Bronchial epithelial cell (primary cell): ENCODE measurements at places on chromosomes 1 and 21.

DNA sequence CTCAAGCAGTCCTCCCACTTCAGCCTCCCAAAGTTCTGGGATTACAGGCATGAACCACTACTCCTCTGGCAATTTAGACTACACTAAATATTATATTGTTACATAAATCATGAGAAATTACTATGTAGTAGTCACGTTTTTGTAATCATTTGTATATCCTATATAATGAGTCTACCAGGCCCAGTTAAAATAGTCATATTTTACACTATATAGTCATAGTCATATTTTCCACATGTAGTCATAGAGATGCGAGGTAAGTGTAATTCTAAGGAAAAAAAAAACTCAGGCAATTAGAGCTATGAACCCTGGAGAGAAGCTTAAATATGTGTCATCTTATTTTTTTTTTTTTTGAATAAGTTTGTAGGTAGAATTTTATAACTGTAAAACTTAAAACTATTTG is 90.0 kb downstream of the FNBP1L start:
- DNase-seq: no peak

DNA sequence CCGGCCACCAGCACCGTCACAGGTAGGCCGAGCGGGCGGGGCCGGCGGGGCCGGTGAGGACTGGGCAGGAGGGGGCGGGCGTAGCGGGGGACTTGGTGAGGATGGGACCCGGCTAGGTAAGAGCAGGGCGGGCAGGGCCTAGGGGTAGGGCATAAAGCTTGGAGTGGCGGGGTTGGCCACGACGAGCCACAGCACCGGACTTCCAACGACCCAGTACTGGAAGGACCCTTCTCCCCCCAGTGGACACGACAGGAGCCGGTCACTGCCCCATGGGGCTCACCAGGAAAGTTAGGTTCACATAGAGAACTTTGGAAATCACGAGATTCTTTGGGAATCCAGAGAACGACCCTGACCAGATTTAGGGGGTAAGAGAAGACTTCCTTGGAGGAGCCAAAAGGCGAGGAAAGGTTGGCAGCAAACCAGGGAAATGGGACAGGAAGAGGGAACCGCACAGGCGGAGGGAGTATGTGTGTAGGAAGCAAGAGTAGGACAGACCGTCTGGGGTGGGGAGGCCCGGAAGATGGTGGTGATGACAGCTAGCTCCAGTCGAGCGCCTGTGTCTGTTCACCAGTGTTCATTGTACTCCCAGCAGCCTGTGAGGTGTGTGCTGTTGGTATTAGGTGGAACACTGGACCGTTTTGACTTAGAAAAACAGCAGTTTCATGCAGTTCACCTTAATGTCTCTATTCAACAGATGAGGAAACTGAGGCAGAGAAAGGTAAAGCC is 20.4 kb downstream of the ZNF362 start:
- DNase-seq: no peak

GRCh38 chr1:16043521-16043920 is at the start of gene CLCNKB:
TSS of gene CLCNKB (plus strand) at chr1:16043782. CDS start at chr1:16044493, 711 bp downstream.
- no peak for DNase-seq

DNA sequence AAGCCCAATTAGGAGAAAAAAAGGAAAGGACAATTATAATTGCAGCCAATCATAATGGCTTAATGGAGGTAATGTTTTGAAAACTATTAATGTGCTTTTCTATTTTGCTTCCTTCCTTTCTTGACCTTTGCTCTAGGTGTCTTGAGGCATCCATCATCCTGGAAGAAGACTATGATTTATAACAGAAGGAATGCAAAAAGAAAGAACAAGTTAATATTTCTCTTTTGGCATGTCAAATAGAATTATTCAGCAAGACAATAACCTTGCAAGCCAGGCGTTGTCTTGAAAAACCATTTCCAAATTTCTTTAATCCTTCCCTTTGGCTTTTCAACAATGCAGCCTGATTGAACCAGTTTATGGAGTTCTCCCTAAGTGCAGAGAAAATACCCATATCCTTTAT is 107.7 kb upstream of the USP24 start:
- DNase-seq: no peak

GRCh38 chr1:245561665-245562234 is 407.0 kb downstream of the KIF26B start:
- DNase-seq: no peak

DNA sequence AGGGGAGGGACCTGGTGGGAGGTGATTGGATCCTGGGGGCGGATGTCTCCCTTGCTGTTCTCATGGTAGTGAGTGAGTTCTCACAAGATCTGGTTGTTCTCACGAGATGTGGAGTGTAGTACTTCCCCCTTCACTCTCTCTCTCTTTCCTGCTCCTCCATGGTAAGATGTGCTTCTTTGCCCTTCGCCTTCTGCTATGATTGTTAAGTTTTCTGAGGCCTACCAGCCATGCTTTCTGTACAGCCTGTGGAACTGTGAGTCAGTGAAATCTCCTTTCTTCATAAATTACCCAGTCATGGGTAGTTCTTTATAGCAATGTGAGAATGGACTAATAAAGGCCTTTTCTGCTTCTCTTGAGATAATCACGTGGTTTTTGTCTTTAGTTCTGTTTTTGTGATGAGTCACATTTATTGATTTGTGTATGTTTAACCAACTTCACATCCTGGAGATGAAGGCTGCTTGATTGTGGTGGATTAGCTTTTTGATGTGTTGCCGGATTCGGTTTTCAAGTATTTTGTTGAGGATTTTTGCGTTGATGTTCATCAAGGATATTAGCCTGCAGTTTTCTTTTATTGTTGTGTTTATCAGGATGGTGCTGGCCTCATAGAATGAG is 45.5 kb downstream of the RABGAP1L start:
- no peak for DNase-seq

DNA sequence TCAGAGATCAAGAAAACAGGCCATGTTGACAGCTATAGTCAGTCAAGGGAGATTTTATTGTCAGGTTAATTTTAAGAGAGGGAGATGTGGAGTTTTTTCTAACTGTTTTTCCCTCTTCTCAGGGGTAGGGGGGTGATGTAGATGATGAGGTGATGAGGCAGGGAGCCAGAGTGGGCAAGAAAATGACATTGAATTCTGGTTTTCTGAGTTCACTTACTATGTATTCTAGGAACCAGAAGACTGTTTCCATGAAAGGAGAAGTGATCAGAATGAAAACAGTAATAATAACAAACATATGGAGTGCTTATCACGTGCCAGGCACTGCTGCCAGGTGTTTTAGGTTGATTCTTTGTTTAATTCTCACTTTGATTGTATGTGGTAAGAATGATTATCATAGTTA is 40.2 kb downstream of the CASQ2 start:
- DNase-seq: no peak

GRCh38 chr1:218273762-218274479 is 11.2 kb upstream of the RRP15 start:
- DNase-seq: no peak

GRCh38 chr1:37724575-37724974 is 32.3 kb downstream of the CDCA8 start:
- DNase-seq: no peak

DNA sequence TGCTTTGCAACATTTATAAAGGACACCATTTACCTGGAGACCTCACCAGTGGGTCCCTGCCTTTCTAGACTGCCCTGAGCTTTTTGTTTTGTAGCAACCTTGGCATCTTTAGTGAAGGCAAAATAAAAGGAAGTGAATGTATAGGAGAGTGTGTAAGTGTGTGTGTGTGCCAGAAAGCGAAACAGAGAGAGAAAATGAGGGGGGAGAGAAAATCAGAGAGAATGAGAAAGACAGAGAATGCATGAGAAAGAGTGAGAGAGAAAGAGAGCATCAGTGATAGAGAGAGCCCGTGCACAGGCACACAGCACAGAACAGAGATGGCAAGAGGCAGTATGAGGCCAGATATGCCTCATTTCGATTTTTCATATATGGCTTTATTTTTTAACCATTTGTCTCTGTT is 57.5 kb downstream of the HSD3B1 start:
- no peak for DNase-seq

DNA sequence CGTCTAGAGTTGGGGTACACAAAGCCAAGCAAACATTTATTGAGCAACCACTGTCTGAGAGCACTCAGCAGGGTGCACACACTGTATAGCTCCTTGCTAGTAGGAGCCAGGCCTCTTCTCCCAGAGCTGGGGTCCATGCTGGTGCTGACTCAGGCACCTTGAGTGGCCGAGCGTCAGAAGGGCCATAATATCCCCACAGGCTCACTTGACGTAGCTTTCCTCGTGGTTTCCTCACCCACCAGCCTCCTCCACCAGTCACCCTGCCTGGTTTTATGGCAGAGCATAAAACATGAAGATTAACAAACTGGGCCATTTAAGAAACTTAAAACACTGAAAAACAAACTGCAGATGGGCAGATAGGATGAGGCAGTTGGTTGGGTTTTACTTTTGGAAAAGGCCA is 361.5 kb downstream of the HHAT start:
- no peak for DNase-seq

DNA sequence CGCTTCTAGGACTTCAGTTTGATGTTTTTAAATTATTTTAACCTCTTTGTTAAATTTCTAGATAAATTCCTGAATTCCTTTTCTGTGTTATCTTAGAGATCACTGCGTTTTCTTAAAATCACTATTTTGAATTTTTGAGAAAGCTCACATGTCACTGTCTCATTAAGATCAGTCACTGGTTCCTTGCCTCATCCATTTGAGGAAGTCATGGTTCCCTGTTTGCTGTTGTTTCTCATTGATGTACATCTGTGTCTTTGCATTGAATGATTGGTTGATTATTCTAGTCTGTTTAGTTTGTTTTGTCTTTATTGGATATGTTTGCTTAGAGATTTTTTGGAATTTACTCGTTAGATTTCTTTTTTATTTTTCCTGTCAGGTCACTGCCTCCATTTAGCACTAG is 50.1 kb downstream of the CRP start:
- DNase-seq: no peak

GRCh38 chr1:160708801-160709200 is 2.8 kb downstream of the CD48 start:
- no peak for DNase-seq

- DNase-seq: no peak
Measured at GRCh38 chr21:39954570-39954969, 87.3 kb downstream of the PCP4 start.

GRCh38 chr1:245684571-245684970 is 529.8 kb downstream of the KIF26B start:
- no peak for DNase-seq

- DNase-seq: peak; percentile 78
Measured at GRCh38 chr1:1079408-1080121, 5.5 kb upstream of the RNF223 start.

DNA sequence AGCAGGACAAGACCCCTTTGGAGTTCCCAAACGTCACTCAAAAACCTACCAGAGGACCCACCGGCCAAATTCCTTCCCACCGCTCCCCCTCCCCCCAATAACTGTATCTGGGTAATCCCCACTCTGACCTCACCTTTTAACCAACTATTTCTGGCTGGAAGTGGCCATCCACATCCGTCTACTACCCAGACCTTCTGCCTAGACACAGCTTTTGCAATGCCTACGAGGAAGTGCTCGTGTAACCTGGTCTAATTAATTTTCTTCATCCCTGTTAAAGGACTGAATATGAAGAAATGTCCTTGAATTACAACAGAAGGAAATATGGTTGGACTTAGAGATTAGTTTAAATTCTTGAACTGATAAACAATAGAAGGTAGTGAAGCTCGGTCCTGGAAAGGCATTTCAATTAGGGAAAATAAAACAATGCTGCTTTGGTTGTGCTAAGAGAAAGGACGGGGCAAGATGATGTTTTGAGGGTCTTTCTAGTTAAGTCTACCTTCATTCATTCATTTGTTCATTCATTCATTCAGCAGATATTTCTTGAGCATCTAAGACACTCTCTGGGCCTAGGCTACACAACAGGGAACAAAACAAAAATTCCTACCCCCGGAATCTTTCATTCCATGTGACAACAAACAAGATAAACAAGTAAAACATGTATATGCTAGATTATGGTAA is 18.8 kb downstream of the AVPR1B start:
- DNase-seq: no peak

DNA sequence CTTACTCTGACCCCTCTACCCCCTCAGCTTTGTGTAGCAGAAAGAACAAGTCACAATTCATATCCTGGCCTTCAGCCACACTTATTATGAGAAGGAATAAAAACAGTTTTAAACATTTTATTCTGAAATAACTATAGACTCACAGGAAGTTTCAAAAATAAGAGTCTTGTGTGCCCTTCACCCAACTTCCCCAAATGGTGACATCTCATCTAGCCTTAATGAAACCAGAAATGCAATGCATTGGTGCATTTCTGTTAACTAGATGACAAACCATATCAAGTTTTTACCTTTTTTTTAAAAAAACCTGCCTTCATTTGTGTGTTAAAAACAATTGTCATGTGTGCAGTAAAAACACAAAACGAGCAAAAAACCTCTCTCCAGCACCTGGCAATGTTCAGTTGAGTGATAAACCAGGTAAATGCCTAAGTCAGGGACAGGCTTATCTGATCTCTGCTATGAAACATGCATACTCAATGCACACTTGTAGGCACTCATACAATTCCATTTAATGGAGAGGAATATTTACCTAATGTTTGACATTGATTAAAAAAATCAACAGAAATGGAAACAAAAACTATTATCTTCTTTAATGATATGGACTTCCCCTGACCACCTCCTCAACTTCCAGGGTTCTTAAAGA is 51.5 kb downstream of the SH3BGR start:
- DNase-seq: no peak

DNA sequence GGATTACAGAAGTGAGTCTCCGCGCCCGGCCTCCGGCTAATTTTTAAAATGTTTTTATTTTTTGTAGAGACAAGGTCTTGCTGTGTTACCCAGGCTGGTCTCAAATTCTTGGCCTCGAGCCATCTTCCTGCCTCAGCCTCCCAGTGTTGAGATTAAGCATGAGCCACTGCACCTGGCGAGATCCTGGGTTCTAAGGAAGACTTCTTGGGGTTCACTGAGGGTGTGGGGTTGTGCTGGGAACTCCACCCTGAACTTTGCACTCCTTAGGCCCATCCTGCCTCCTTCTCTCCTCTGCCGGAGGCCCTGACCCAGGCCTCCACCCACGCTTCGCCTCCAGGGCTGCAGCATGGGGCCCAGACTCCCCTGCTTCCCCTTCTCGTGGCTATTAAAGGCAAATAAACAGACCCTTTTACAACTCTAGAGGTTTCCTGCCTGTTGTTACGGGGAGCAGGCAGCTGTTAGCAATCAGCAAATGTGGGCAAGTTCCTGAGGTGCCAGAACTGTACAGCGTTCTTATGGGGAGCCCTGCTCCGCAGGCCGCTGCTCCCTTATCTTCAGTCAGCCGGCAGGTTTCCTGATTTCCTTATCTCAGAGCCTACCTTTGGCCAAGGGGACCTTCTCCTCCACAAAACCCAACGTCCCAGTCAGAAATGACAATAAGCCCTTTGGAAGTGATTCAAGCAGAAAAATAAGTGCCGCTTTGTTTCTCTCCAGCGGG is 41.0 kb upstream of the LIN9 start:
- DNase-seq: no peak
